Endothelial cell (in vitro differentiated cells): ENCODE measurements at places on chromosomes 2 and 18.

DNA sequence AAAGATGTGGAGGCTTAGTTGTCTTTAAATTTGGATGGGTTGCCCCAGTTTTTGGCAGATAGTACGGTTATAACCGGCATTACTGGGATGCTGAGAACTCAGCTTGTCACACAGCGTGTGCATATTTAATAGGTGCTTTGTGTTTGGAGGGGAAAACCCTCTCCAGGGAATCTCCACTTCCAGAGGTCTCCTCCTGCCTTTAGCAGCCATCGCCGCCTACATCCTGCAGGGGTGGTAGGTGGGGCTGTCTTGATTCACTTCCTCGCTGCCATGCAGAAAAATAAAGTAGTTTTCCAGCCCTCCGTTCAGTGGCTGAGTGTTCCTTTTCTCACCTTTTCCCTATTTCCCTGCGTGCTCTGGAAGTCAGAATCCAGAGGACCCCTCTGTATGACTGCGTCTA, 76.4 kb downstream of the ITGB1BP1 start:
- DNase-seq = no peak

DNA sequence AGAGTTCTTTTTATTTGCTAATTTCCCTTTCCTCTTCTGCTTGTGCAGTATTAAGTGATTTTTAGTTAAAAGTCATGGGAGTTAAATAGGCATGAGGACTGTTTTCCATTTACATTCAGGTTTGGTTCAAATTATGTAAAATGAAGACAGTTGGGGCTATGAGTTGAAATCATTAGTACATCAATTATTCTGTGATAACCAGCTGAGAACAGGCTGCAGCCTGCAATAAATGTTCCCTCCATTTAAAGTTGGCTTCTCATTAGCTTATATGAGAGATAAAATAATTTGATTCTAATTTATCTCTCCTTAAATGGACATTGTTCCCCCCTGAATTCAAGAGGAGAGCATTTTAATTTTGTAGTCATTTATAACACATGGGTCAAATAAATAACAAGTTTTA, 48.3 kb downstream of the RHBDD1 start:
- no peak for DNase-seq

DNA sequence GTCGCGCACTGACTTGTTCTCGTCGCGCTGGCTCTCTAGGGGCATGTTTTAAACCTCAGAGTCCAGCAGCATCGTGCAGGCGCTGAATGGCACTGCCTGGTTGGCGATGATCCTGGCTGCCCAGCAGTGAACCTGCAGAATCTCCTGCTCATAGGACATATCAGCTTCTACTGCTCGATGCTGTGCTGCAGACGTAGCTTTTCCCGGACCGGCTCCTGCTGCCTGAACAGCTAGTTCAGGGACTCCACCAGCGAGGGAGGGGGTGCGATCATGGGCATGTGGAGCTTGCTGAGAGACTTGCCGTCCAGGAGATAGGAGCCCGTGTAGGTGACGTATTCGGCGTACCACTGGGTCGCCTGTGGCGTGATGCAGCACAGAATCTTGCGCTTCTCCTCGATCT, 890.0 kb upstream of the LRRTM1 start:
- DNase-seq = no peak

GRCh38 chr18:2060086-2060485, 511.2 kb downstream of the METTL4 start:
- no peak for DNase-seq

DNA sequence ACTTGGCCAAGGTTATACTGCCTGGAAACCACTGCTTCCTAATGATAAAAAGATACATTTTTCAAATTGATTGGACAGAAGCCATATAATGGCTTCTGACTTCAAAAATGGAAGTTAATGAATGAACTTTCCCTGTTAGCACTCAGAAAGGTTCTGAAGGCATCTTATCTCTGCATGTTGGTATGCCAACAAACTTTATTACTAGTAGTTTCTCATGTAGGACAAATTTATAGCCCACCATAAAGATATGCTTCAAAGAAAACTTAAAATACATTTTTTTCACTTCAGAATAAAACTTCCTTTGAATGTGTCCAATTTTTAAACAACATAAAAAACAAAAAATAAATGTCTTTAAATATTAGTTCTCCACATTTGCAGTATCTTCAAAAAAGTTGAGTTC, 10.0 kb downstream of the DOCK10 start:
- DNase-seq = no peak

GRCh38 chr18:12317664-12318333, 9.8 kb downstream of the TUBB6 start:
- no peak for DNase-seq

- no peak for DNase-seq
These were observed 114.2 kb downstream of the DTNB start for GRCh38 chr2:25559148-25559547.

DNA sequence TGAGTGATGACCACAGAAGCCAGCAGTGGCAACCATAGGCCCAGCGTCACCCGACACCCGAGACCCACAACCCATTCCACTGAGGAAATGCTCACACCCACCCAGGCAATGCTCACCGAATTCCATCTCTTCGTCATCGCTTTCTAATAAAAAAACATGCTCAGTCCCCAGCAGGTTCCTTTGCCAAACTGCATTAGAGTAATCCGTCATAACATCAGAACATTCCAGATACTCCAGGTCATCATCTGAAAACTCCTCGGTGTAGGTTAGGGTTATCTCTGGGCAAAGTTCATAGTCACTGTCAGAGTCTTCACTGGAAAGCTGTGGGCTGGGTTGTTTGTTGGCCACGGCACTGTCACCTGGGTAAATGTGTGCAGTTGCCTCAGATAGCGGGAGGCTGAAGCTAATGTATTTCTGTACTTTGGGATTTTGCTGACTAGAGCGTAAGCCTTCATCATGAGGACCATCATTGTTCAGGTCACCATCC, 49.3 kb downstream of the ALPK2 start:
- DNase-seq = no peak

GRCh38 chr2:56021136-56021474, 97.5 kb upstream of the EFEMP1 start:
- no peak for DNase-seq
